IMR-90 (cell line): ENCODE measurements at places on chromosomes 6 and 20.

- peaks cover 2% of the 10 kb centered on the region for H3K27me3 ChIP-seq
- H3K4me3 ChIP-seq = no peak overlapping the region
- H3K36me3 ChIP-seq = no peaks in the 10 kb centered on the region
- H3K4me1 ChIP-seq = no peaks in the 10 kb centered on the region
Measured at GRCh38 chr6:81304466-81304865, 448.0 kb downstream of the TENT5A start.

DNA sequence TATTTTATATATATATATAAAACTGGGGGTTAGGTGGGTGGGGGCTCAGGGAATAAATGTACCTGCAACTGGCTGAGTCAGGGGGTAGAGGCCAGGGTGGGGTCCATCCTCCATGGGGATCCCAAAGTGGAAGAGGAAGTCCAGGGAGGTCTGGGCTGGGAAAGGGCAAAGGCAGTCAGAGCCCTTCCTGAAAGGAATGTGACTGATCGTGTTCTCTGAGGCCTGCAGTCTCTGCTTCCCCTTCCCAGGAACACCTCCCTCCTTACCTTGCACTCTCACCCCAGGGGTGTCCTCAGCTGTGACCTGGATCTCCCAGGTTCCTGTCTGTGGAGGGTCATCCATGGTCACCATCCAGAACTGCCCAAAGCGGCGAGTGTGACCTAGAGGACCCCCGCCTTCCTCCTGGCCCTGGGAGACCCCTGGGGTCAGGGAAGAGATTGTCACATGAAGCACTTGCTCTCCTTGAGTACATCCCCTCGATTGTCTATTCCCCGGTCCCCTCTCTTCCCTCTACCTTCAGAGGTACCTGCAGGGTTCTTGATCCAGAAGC, 4.7 kb downstream of the SAPCD1 start:
- H3K27me3 ChIP-seq = no peaks in the 10 kb centered on the region
- no peaks in the 10 kb centered on the region for H3K36me3 ChIP-seq
- H3K27ac ChIP-seq = no peak overlapping the region
- DNase-seq = no peak
- H3K4me1 ChIP-seq = peaks cover 4% of the 10 kb centered on the region

GRCh38 chr6:39685938-39686337, 39.3 kb downstream of the KIF6 start:
- H3K4me3 ChIP-seq = no peak overlapping the region
- DNase-seq = no peak
- H3K27me3 ChIP-seq = peaks cover 5% of the 10 kb centered on the region
- H3K36me3 ChIP-seq = no peaks in the 10 kb centered on the region
- H3K27ac ChIP-seq = no peak overlapping the region

GRCh38 chr6:56266011-56266410, 18.6 kb upstream of the COL21A1 start:
- H3K27ac ChIP-seq = no peak overlapping the region
- no peaks in the 10 kb centered on the region; the same call in 1 of the 2 replicates for H3K27me3 ChIP-seq
- no peak for DNase-seq
- H3K36me3 ChIP-seq = no peaks in the 10 kb centered on the region

DNA sequence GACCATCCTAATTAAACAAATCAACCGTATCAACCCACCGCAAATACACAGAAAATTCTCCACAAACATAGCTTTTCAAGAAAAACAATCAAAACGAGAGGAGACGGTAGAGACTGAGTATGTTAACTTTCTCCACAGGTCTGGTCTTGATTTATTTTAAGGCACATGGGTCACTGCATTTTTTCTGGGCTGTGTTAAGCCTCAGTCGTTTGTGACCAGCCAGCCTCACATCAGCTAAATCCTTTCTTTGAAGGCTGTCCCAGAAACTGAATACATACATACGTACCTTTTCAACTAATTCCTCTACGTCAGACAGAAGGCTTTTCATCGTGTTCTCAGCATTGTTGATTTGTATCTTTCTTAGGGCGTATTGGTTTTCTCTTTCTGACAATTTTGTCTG, 69.4 kb downstream of the LAMA4 start:
- H3K27me3 ChIP-seq = no peaks in the 10 kb centered on the region
- no peak overlapping the region for H3K4me3 ChIP-seq
- no peak for DNase-seq

DNA sequence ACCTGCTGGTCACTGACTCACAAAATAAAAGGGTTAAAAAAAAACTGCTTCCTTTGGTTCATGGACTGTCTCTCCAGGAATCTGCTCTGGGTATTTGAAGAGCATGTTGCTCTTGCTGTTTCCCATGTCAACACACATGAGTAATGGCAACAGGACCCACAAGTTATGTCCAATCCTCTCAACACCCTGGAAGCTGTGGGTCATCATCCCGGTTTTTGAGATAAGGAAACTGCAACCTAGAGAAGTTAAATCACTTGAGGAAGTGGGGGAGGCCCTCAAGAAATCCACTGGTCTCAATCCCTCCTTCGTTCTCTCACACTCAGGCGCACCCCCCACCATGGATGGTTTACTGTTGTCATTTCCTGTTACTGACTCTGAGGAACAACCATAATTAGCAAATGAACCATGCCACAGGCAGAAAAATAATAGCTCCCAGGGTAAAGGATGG, 12.4 kb downstream of the MAP1LC3A start:
- H3K27me3 ChIP-seq = no peaks in the 10 kb centered on the region
- peak; percentile 81 for DNase-seq
- H3K36me3 ChIP-seq = 0 out of 2 replicates have a peak, but pooled peaks cover 1% of the 10 kb centered on the region
- H3K4me1 ChIP-seq = peaks cover 3% of the 10 kb centered on the region

DNA sequence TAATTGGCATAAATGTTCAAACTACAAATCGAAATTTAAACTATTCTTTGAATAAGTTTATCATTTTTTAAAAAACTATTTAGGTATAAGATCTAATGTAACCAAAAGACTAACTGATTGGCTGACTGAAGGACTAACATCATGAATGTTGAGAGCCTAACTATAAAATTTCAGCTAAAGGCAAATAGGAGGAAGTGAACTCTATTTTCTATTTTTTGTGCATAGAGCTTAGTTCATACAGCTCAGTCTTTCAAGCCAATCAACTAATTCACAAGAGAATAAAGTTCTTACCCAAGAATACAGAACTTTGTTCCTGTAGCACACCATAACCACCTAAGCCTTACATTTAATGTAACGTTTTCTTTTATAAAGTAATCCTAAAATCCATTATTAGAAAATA, 46.3 kb upstream of the STXBP5 start:
- H3K4me3 ChIP-seq = no peak overlapping the region
- no peaks in the 10 kb centered on the region for H3K36me3 ChIP-seq
- H3K27me3 ChIP-seq = no peaks in the 10 kb centered on the region
- no peak for DNase-seq
- H3K27ac ChIP-seq = no peak overlapping the region
- peaks cover 5% of the 10 kb centered on the region for H3K4me1 ChIP-seq

- H3K27me3 ChIP-seq = no peaks in the 10 kb centered on the region; the same call in 1 of the 2 replicates
- H3K27ac ChIP-seq = no peak overlapping the region
- H3K4me3 ChIP-seq = no peak overlapping the region
- peaks cover 3% of the 10 kb centered on the region; the same call in 1 of the 2 replicates for H3K4me1 ChIP-seq
- no peak for DNase-seq
Measured at GRCh38 chr20:10336959-10337729, 96.9 kb downstream of the MKKS start.
